ENCODE measurements at places on chromosomes 1 and 21.

DNA sequence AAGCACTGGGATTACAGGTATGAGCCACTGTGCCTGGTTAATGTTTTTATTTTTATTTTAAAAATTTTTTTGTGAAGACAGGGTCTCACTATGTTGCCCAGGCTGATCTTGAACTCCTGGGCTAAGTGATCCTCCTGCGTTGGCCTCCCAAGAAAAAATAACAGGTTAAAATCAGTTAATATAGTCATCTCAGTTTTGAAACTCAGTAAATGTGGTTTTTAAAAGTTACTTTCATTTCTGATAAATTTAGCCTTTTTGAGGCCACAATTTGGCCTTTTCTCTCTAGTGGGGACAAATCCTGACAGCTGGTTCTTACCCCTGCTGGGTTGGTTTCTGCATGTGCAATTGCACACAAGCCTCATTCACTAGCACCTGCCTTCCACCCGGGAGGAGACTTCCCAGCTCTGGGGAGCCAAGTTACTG is 13.3 kb downstream of the PMF1 start:
- DNase-seq: no peak

DNA sequence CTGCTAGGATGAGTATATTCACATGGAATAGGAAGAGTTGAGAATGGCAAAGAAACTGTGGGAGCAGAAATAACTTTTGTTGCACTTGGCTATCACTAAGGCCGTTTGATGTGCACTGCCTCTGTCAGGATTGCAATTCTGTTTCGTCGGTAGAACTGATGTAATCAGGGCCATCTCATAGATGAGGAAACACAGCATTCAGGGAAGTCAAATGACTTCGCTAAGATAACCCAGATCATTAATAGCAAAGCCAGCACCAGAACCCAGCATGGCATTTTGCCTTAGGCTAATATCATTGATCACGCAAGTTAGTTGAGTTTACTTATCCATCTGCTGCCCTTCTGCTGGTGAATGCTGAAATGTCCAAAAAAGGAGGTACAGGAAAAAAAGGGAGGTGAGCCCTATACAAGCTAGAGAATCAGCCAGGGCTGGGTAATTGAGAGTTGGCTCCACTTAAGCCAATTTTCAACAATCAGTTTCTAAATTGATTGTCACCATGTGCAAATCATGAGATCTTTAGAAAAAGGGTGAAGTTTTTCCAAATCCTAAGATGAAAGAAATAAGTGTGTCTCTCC is 7.6 kb downstream of the RASSF5 start:
- DNase-seq: no peak

- no peak for DNase-seq
These were observed 23.4 kb upstream of the EVA1B start for GRCh38 chr1:36346741-36347370.

- DNase-seq: no peak
These were observed 22.4 kb upstream of the FCER1A start for GRCh38 chr1:159279773-159280172.

GRCh38 chr1:232988572-232989040 is 38.2 kb downstream of the NTPCR start:
- no peak for DNase-seq

GRCh38 chr1:159882527-159882862 is 17.5 kb downstream of the CFAP45 start:
- DNase-seq: no peak

- no peak for DNase-seq
These were observed 39.1 kb downstream of the IGSF3 start for GRCh38 chr1:116628448-116628847.

GRCh38 chr1:91741301-91741700 is 144.7 kb downstream of the TGFBR3 start:
- no peak for DNase-seq

DNA sequence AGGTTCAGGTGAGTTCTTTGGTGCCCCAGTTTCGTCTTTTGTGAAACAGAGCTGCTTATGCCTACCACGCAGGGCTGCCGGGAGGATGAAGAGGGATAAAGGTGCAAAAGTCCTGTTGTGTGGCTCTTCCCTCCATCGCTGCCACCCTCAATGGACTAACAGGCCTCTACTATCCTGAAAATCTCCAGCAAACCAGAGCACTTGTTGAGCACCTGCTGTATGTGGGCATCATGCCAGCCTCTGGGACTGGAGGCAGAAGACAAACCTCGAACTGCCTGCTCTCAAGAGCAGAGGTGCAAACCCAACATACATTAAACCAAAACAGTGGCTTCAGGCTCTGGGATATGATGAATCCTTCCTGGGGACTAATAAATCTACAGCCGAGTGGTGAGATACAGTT is 174.1 kb downstream of the ACTL8 start:
- no peak for DNase-seq

- DNase-seq: no peak
These were observed at the start of gene KRTAP12-1 for GRCh38 chr21:44681861-44682579. Gene KRTAP12-1 (minus strand): TSS chr21:44682163. CDS start chr21:44682123, 40 bp downstream.

Data from activated CD8-positive, alpha-beta memory T cell treated with anti-CD3 and anti-CD28 coated beads for 4 hours (primary cell).